H1 (cell line): ENCODE measurements at places on chromosomes 1 and 21. TPM values are rescaled to one million over a fixed set of nuclear protein-coding genes. Genes with fewer than 3 reads are reported as not detected.
A peak's percentile ranks its signal among the peaks of the same experiment; 100 is the strongest.

GRCh38 chr1:236280438-236281197 is 1.1 kb downstream of the ERO1B start:
- DNase-seq, result peak; percentile 60

RAB7B gene
- not detected in 2 replicates for total RNA-seq

PRAMEF12 gene
- not detected in 2 replicates for total RNA-seq

E2F2 gene
- total RNA-seq, result 6.1 and 7.0 TPM in 2 replicates

NPPB gene
- total RNA-seq, result 0.91 and 1.2 TPM in 2 replicates
